GM10248 (cell line): ENCODE measurements at places on chromosomes 1 and 21.

- no peak for DNase-seq
Measured at GRCh38 chr1:225885336-225885735, 3.2 kb upstream of the TMEM63A start.

- DNase-seq, result peak; percentile 82
Measured at GRCh38 chr1:39539252-39539790, 37.3 kb downstream of the PABPC4 start.

DNA sequence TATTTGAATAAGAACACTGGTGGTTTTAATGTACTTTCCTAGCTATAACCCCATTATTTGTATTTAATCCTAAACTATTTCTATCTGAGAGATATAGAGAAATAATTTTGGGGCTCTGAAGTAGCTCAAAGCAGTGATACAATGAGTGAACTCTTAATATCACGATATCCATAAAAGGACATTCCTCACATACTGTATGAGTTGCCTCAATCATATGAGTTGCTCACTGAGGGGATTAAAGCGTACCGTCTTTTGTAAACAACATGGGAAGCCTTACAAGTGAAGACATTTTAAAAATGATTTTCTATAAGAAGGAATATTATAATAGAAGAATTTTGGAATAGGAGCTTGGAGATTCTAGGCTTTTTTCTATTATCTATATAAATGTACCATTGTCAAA, 21.5 kb downstream of the BRINP3 start:
- no peak for DNase-seq

DNA sequence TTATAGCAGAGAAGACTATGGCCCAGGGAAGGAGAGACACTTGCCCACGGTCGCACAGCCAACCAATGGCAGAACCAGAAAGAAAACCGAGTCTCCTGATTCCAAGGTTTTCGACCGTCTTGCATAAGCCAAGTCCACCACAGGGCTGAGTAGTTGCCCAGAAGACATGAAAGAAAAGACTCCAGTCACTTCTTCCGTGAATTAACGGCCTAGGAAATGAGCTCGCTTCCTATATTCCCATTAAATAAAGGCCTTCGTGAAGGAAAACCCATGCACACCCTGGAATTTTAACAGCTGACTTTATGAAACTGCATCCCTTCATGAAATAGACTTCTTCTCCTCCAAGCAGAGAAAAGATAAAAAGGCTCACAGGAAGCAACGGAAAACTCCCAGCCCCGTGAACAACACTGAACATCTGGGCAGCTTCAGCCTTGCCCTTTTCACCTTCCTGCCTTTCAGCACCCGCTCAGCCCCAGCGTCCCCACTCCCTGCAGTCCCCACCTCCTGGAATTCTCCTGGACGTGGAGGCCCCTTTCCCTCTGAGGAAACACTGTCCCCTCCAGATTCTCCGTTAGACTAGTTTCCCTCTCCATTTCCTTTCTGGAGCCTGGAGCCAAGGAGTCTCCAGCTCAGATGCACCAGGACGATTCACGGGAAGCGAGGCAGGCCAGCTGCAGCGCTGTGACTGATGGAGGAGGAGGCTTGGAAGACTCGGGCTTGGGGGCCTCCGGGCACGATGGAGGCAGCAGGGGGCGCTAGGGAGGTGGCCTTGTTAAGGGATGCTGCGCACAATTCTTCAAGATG, 2.7 kb upstream of the MYOC start:
- DNase-seq, result peak; percentile 74

DNA sequence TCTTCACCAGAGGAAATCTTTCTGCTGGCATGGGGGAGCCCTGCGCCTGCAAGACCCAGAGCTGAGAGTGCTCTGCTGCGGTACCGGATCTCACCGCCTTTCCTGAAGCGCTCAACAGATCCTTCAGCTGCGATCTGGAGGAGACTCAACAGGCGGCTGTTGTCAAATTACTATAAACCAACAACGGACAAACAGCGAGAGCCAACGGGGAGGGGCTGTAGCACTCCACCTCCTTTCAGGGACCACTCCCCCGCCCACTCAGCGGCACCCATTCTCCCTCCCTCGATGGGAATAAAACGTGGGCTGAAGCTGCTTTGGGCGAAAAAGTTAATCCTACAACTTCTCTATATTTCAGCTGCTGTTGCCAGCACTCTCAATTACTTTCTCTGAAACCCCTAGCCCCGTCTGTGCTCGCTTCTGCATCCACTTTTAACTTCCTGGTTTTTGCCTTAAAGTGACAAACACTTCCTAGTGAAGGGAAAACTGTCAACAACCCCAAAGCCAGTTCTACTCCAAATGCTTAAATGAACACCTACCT, at the start of gene FMO5:
FMO5 (minus strand) TSS at position 147 of the 538 bp plus-strand sequence. CDS start 310 bp downstream, outside the sequence.
- DNase-seq, result peak; percentile 62

DNA sequence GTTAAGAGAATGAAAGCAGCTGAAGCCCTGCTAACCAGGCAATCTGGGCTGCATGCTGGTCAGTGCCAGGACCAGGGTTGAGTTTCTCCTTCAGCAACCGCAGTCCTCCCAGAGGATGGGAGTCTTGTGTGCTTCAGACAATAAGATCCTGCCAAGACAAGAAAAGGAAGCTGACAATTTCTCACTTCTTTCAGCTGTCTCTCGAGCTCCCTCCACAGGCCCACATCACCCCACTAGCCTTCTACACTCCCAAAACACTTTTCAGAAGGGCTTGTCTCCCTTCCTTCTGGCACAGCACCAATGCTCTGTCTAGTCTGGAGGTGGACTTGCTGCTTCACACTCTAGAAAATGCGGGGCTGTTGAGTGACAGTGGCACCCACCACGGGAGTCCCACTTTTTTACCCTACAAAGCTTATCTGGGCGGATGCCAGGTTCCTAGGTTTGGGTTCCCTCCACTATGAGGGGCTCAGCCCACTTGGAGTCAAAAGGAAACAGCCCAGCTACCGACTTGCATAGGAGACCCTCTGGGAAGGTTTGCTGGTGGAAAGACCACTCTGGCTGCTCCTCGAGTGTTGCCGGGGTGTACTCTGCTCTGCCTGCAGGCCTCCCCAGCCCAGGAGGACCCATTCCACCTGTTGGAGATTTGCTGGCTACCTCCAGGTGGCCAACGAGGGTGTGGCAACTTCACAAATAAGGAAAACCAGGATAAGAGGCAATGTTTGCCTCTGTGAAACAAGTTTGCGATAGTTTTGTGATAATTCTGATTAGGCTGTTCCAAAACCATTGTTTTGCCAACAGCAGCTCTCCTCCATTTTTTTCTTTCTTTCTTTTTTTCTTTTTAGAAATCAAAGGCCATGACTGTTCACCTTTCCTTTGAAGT, 68.9 kb downstream of the TENT5C start:
- DNase-seq, result peak; percentile 75

GRCh38 chr1:39294531-39294930, 90.0 kb downstream of the MACF1 start:
- DNase-seq, result no peak

DNA sequence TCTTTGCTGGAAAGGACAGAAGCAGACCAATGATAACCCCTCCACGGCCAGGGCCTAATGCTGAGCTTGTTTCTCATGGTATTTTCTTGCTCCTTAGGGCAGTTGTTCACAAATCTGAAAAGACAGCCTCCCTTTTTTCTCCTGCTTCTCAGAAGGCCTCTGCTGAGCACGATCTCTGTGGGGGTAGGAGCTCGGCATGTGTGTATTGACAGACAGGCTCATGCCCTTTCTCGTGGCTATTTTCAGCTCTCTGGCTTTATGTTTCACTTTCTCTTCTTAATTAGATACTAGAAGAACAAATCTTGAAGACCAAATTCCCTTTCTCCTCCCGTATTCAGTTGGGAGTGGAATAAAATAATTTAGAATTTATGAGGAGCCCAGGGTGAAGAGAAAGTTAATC, 768 bp upstream of the RIIAD1 start:
- DNase-seq, result peak; percentile 73

DNA sequence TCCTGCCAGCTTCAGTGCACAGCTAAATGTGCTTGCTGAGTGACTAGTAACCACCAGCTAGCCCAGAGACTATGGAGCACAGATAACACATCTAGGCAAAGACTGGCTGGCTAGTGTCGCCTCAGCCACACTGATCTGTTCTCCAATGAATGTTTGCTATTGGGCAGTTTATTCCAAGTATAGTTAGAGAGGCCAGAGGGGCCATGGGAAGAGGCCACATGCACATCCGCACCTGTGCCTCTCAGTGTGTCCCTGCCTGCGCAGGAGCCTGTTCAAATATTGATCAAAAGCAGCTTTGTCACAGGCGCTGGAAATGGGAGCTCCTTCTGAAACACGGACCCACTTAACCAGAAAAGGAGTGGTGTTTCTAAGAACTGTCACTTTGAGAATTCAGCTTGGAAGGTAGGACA, 51.3 kb upstream of the ATP1A1 start:
- no peak for DNase-seq

DNA sequence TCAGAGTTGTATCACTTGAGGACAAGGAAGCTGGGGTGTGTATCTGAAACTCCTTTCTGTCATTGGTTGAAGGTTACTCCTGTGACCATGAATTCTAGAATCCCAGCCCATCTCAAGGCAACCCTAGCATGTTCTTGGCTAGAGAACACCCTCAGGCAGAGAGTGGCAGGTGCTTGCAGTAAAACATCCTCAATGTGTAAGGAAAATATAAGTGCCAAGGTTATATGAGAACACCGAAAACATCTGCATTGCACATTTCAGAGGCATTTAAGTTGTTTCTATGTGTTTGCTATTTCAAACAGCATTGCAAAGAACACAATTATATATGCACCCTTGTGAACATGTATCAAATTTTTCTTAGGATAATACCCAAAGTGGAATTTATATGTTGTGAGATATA, 471.9 kb downstream of the USP25 start:
- DNase-seq, result no peak

- DNase-seq, result peak; percentile 71
Measured at GRCh38 chr1:41745022-41745421, 173.7 kb downstream of the HIVEP3 start.

DNA sequence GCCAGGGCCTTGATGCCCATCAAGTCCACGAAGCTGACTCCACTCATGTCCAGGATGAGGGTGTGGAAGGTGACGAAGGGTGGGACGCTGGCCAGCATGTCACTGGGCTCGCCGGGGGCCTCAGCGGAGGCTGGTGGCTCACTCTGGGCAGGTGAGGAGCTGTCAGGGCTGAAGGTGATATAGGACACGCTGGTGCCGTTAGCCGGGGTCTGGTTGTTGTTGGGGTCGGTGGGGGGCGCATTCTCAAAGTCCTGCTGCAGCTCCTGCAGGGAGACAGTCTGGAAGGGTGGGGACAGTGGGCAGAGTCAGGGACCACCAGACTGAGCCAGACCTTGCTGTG, 21.7 kb downstream of the SLC26A9 start:
- no peak for DNase-seq

GRCh38 chr1:14735841-14736240, 137.4 kb downstream of the KAZN start:
- no peak for DNase-seq

DNA sequence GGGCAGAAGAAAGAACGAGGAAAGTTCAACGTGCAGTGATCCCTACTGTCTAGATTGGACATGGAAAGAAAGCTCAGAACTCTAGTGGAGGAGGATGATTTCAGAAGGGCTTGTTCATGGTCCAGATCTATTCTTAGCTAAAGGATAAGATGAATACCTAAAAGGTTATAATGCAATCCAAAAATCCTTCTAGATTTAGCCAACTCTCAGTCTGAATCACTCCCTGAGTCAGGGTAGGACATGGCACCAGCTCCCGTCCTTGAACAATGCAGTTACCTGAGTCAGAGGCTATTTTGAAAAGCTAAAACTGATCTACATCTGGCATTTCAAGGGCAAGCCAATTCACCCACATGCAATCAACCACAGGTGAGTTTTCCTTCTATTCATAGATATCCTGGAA, 38.8 kb upstream of the HIVEP3 start:
- no peak for DNase-seq

DNA sequence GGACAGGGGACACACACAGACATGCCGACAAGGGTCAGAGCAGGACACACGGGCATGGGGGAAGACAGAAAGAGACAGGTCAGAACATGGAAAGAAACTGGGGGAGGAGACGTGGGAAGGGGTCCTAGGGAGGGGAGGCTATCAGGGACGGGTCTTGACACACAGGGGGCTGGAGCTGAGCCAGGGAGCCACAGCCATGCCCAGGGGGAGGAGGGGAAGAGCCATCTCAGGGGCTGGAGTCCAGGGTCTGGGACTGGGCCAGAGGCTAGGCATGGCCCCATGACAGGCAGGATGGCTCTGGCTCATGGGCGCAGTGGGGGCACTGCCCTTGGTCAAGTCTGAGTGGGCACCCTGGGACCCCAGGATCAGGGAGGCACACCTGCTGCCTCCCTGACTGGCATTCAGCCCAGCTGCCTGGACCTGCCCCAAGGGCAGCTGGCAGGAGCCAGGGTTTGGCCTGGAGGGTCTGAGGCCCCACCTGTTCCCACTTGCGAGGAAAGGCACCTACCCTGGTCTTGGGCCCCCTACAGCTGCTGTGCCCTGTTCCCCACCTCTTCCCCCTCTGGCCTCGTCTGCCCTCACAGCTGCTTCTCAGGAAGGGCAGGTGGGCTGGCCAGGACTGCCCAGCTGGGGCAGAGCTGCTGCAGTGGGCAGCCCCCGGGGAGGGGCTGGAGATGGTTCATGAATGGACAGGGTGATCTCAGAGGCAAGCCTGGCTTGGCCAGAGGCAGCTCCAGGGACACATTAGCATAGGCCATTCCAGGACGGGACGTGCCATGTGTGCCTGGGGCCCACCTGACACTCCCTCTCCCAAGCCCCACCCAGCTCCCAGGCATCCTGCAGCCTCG, 42.9 kb downstream of the HSPG2 start:
- DNase-seq, result no peak

DNA sequence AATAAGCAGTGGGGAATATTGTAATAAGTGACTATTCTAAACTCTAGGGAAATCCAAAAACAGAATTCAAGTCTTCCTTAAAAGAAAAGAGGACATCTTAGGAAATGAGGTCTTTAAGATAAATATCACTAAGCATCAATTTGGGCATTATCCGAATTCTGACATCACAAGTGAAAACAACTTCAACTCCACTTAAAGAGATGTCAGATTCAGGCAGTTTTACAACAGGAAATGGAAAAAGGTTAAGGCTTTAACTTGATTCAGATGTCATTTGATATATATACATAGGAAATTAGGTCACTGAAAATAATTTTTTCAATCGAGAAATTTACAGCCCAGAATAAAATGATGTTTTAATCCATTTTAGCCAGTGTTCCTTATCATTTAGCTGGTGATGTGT, 435.4 kb downstream of the SETD4 start:
- DNase-seq, result no peak

DNA sequence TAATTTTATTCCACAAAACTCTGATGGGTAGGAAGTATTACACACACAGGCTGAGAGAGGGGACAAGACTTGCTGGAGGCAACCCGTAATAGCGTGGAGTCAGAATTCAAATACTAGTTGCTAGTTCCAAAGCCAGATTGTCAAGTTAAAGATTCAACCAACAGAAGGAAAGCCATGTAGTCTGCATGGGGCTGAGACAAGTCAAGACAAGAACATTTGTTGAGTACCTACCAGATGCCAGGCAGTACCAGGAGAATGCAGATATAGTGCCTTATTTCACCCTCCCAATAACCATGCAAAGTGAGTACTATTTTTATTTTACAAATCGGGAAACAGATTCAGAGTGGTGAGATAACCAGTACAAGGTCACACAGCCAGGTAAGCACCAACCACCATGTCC, 110.4 kb upstream of the SPATA6 start:
- no peak for DNase-seq
